ENCODE measurements at places on chromosomes 7 and 10.

DNA sequence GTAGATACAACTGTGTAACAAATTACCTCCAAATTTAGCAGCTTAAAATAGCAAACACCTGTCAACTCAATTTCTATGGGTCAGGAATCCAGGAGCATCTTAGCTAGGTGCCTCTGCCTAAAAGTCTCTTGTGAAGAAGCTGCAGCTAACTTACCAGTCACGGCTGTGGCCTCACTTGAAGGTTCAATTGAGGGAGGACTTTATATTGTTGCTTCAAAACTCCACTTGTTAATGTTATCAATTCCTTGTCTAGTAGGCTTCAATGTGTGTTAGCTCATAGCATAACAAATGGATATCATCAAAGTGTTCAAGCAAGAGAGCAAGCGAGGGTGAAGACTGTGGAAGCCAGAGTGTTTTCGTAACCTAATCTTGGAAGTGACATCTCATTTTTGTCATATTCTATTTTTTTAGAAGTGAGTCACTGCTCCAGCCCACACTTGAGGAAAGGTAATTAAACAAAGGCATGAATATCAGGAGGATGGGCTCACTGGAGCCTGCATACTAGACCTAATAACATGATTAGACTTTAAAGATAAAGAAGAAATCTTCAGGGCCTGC is 172.9 kb downstream of the SPAG6 start:
- DNase-seq = no peak

- no peak for DNase-seq
These were observed 79.2 kb upstream of the PTPRZ1 start for GRCh38 chr7:121793716-121794115.

- DNase-seq = no peak
These were observed 254.1 kb upstream of the IGFBP3 start for GRCh38 chr7:46175221-46175620.

GRCh38 chr7:2138146-2138765 is 94.5 kb downstream of the MAD1L1 start:
- DNase-seq = no peak

GRCh38 chr10:102007796-102008195 is 48.2 kb downstream of the ARMH3 start:
- DNase-seq = no peak

DNA sequence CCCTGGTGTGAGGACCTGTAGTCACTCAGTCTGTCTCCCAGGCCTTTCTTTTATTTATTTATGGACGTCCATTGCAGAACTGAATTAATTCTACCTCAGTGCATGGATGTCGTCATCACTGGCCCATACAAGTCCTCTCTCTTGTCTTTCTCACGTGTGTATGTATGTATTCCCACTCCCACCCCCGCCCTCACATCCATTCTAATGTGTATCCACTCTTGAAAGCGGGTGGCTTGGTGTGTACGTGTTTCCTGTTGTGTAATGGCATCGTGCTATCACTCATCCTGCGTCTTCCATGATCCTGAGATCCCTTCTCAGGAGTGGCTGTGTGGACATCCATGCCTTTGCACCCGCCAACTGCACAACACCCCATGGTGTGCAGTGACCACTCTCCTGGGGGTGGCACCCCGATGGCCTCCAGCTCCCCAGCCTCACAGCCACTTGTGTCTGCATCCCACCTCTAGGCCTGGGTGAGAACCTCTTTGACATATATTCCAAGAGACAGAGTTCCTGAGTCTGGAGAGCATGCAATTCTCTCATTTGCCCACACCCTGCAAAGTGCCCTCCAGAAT is 3.0 kb upstream of the AOC1 start:
- no peak for DNase-seq

DNA sequence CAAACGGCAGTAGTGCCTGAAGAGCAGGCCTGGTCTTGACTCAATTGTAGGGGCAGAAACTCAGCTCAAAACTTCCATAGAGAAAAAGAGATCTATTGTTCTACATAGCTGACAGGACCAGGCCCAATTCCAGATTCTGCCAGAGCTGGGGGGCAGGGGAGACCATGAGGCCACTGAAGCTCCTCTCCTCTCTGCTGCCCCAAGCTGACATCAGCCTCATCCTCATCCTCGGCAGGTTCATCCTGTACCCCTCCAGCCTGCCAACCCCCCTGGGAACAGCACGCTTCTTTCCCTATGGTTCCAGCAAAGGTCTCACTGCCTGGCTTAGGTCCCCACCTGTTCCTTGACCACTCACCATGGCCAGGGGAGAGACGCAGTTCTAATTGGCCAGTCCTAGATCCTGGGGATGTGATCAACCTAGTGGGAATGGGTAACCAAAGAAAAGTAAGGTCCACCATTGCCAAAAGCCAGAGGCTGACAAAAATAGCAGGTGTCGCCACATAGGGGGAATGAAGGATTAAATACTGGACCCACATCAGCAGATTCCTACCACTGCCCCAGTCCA is 42.9 kb downstream of the CCDC3 start:
- DNase-seq = no peak

DNA sequence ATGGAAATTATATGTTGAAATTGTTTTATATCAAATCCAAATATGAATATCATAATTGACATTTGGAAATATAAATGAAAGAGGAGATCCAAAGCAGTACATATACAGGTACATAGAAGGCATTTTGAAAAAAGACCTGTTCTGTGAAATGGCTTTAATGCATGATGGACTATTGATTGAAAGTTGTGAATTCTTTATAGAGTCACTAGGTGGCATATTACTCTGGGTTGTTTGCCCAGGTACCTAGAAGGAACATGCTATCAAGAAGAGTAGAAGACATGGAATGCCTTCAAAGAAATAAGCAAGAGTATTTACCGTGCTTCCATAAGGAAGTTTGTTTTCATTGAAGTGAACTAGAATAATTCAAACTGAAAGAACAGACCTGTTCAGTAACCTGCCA is 160.0 kb upstream of the ANK3 start:
- DNase-seq = no peak

GRCh38 chr10:96656198-96656577 is 64.1 kb downstream of the PIK3AP1 start:
- DNase-seq = no peak

DNA sequence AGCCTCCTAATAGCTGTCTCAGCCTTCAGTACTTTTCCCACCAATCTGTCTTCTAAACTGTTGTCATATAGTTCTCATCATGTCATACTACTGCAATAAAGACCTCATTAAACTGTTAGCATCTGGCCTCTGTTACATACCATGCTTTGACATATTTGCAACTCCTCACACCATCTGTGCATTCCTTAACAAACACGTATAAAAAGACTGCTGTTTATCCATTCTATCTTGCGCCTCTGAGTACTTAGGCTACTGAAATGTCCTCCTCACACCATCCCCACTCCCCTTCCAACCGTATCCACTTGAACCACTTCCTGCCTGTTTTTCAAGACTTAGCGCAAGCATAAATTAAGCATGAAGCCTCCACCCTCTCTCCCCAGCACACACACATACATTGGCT is 41.6 kb downstream of the SLC16A9 start:
- DNase-seq = no peak

DNA sequence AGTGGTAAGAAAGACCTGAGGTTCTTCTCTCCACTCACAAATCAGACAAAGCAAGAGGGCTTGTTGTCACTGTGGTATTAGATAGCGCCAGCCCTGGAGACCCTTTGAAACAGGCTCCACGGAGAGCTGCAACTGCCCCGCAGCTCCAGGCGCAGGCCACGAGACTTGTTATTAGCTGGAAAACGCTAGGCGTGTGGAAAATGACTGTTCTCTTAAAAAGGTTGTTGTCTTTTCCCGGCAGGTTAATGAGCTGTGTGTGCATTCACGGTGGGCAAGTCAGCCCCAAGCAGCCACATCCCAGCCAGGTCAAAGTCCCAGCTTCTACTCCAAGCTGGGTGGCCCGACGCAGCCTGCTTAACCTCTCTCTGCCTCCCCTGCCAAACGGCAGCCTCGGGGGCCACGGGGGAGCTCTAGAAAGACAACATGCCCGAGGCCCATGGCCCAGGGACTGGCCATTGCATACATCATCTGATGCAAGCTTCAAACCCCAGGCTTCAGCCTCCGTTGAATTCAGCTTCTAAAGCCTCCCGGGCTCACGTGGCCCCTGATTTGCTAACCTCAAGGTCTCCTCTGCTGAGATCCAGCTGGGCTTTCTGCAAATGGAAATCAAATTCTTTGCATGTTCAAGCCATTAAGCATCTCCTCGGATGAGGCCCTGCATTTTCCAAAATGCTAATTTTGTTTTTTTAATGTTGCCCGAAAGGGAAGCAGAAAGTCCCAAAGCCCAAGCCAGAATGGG is 61.3 kb upstream of the DNAAF5 start:
- no peak for DNase-seq

DNA sequence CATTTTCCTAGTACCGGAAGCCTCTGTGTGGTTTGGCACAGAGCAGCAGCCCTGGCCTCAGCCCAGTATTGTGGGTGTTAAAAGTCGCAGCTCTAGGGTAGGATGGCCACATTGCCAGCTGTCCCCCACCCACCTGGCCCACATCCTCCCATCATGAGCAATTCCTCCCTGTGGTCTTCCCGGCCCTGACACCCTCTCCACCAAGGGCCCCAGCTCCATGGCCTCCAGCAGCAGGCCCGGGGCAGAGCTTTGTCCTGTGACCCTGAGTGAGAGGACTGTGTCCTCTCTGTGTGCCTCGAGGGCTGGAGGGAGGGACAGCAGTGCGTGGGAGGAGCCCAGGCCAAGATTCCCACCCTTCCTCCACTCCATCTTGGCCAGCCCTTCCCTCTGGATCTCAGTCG is 93.7 kb downstream of the MYL10 start:
- DNase-seq = no peak

DNA sequence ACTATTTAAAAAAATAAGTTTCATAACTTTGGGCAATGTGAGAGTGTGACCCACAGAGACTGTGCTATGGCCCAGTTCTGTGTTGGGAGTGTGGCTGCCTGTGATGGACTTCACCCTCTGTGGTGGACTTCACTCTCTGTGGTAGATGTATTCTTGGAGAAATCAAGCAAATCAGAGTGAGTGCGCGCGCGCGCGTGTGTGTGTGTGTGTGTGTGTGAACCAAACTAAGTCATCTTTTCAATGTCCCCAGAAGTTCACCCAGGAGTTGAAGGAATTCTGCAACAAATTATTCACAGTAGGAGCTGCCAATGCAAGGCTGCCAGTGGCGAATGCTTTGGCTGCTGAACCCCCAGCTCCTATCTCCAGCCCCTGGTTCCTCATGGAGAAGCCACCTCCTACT is 184.5 kb downstream of the ADAM12 start:
- no peak for DNase-seq

DNA sequence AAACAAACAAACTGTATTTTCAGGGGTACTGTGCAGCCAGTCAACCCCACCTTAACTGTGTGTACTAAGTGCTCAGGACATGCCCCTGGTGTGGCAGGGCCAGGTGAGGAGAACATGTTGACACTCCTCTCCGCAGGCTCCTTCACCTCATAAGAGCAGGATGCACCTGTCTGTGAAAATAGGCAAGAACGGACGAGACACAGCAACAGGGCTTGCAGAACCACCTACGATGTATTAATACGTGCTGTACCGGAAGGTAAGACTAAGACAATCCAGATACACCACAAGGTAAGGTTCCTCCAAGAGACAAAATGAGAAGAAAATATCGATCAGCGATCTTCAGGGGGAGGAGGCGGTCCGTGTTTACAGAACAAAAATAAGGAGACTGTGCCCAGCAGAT is 65.8 kb upstream of the CAMK2B start:
- peak; percentile 1 for DNase-seq

DNA sequence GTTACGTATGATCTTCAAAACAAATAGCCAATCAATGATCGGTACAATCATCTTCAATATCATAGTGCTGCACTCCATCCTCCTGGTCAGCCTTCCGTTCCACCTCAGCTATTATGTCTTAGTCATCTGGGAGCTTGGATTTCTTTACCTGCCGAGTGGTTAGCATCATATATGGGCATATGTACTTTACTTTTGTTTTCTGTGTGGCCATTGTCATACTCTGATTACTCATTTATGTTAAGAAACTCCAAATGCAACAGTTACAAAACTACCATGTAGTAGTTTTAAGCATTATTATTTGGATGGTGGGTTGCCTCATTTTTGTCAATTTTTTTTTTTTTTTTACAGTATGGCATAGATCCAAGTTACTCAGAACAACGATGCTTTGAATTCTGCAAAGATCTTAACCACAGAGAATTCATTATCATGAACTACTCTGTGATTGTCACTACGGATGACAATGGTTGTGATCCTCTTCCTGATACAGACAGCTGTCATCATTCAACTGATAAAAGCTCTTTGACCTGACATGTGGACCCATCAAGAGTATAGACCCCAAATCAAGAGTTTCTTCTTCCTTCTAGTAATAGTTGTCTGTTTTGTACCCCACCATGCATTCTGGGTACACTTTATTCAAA is 52.1 kb upstream of the NME8 start:
- DNase-seq = no peak

DNA sequence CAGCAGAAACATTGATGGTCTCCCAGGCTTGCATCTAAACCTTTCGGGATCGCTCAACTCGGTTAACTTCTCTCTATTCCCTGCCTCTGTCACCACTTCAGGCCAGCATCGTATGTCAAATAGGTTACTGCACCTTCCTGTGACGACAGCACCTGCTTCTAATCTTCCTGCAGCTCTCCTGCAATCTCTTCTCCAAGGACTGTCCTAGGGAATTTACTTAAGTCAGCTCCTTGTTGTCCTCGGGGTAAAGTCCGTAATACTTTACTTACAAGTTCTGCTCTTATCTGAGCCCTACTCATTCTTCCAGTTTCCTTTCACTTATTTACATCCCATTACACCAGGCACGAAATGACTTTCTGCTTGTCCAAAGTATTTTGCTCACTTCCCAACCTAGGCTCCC is 372.7 kb upstream of the AKR1E2 start:
- DNase-seq = no peak

DNA sequence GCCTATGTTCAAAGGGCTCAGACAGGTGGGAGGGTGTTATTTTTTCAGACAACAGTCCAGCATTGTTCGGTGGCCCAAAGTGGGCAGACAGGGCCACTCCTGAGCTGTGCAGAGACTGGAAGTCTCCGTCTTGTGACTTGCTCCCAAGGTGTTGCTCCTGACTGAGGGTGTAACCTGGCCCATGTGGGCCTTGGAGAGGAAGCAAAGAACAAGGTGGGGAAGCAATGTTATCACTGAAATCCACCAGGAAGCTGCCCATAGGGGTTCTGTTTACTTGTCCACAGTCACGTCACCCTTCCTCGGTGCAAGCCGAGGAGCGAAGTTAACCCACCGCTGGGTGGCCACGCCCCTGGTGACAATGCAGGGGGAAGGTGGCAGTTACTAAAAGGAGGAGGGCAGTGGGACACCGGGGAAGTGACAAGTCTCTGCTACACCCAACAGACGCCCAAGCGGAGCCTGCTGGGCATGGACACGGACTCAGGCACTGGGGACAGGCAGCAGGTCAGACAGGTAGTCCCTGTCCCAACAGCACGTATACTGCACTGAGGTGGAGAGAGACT is 311.6 kb upstream of the MKI67 start:
- no peak for DNase-seq

DNA sequence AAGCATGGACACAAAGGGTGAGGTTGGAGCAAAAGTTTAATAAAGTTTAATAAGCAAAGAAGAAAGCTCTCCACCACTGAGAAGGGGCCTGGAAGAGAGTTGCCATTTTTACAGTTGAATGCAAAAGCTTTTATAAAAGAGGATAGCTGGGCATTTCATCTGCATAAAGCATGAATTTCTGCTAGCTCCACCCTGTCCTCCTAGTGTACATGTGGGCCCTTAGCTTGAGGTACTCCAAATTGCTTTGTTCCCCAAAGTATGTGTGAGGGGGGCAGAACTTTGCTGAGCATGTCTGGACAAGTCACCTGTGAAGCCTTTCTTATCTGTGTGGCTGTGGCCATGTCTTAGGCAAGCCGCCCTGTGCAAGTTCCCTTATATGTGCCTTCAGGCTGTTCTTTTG is 22.6 kb upstream of the CROT start:
- no peak for DNase-seq
